ENCODE measurements at places on chromosomes 16 and 17.

DNA sequence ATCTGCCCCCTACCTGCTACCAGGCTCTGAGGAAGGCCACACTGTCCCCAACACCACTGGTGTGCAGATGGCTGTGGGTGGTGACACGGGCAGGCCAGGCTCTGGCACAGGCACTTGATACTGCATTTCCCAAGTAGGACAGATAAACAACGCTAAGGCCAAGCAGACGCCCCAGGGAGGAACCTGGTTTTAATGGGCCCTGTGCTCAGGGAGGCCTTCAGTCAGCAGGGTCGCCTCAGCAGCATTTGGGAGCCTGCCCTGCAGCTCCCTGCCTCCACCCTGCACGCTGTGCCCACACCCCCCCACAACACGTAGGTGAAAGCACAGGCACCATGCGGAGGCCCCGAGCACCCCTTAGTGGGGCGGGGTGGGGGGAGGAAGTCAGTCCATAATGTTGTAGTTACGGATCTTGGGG, 3.3 kb upstream of the FASN start:
- no peak for DNase-seq

DNA sequence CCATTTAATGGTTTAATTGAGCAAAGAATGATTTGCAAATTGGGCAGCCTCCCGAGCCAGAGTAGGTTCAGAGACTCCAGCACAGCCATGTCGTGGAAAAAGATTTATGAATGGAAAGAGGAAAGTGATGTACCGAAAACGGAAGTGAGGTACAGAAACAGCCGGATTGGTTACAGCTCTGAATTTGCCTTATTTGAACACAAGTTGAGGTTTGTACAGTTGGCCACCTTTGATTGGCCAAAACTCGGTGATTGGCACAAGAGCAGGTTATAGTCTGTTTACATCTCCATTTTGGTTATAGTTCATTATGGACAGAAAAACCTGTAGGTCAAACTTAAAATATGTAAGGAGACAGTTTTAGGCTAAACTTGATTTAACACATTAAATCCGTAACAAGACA, 44.5 kb downstream of the TENT4B start:
- DNase-seq: no peak

DNA sequence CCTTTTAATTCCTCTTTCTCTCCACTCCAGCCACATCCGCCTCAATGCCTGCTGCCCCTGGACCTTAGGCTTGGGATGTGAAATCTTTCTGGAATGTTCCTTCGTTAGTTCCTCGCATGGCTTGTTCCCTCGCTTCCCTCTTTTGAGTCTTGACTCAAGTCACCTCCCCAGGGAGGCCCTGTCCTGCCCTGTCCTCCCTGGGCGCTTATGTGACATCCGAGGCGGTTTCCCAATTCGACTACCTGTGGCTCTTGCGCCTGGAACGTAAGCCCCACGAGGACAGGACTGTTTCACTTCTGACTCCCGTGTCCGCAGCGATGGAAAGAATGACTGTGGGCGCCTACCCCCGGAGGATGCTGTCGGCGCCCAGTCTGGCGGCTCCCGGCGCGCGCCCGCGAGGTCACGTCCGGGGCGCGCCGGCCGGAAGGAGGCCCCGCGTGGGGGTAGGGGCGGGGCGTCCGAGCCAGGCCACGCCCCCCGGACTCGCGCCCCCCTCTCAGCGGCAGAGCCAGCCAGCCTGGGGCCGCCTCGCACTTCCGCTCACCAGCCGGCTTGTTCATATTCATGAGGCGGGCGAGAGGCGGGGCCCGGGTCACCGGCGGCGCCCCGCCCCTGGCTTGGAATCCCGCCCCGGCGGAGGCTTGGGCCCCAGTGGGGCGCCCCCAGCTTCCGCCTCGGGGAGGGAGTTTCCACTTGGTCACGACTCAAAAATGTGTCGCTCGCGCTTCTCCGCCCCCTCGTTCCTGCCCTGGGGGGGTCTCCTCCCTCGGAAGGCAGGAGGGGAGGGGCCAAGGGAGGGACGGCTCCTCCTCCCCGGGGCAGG, 8.4 kb upstream of the GLIS2 start:
- DNase-seq: peak; percentile 99

- no peak for DNase-seq
Observed at GRCh38 chr16:55136356-55137150, 187.4 kb upstream of the IRX6 start.

DNA sequence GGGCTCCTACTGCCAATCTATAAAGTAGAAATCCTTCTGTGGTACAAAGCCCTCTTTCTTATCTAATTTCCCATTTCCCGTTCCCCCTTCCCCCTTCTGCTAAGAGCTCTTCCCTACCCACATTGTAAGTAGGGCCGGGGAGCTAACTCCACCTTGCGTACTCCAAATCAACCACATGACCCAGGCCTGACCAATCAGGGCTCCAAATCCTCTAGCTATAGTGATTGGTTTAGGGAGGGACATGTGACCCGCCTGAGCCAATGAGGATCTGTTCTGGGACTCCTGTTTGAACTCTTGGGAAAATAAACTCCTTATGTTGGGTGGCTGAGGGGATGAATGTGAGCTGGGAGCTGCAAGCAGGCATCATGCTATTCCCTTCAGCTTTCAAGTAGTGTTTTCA, 40.9 kb upstream of the MEOX1 start:
- DNase-seq: no peak

All from memory B cell (primary cell).